ENCODE measurements at places on chromosomes 1 and 21. TPM values are rescaled to one million over a fixed set of nuclear protein-coding genes. Genes with fewer than 3 reads are reported as not detected.

Gene MXRA8
- 39.3 TPM for total RNA-seq

Gene C1orf94
- total RNA-seq: not detected

Gene CD5L
- total RNA-seq: 6.8 TPM

Gene XKR8
- total RNA-seq: 12.8 TPM

Gene PTGER3
- total RNA-seq: 1.9 TPM

Gene KCNJ10
- 0.15 TPM for total RNA-seq

Gene FCRL2
- total RNA-seq: 1.3 TPM

Gene APCS
- not detected for total RNA-seq

Gene GJA8
- not detected for total RNA-seq

Gene RGS18
- 13.0 TPM for total RNA-seq

Gene LHX8
- total RNA-seq: not detected

Gene MOB3C
- total RNA-seq: 30.2 TPM

DNA sequence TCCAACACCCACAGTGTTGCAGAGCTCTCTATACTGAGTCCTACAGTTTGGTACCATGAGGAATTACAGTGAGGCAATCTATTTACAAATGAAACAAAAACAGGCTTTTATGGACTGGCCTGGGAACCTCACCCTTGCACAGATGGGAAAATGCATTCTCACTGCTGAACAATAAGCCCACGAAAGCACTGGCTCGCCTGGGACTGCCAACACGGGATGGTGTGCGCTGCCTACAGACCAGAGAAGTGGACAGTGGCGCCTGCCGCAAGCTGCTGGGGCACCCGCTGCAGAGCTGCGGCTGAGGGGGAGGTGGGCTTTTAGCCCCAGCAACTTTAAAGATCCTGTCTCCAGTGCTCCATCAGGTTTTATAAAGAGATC is 28.5 kb upstream of the ABCG1 start:
- no peaks in the 10 kb centered on the region for H3K27me3 ChIP-seq
- H3K4me1 ChIP-seq: peaks cover 50% of the 10 kb centered on the region
- DNase-seq: no peak
- peak overlapping the region; percentile 64 for H3K27ac ChIP-seq
- no peaks in the 10 kb centered on the region for H3K36me3 ChIP-seq

GRCh38 chr1:11838349-11839272 is 9.0 kb downstream of the NPPA start:
- DNase-seq: peak; percentile 84
- no peak overlapping the region for H3K27ac ChIP-seq
- peaks cover 12% of the 10 kb centered on the region for H3K4me1 ChIP-seq
- H3K36me3 ChIP-seq: peaks cover 99% of the 10 kb centered on the region
- H3K4me3 ChIP-seq: no peak overlapping the region

- no peak overlapping the region for H3K4me3 ChIP-seq
These were observed 2.3 kb upstream of the CLSTN1 start for GRCh38 chr1:9826087-9826486.

- H3K36me3 ChIP-seq: no peaks in the 10 kb centered on the region
- peak overlapping the region; percentile 63 for H3K4me3 ChIP-seq
- DNase-seq: no peak
- H3K27ac ChIP-seq: peak overlapping the region; percentile 83
- peaks cover 66% of the 10 kb centered on the region for H3K4me1 ChIP-seq
These were observed 624 bp downstream of the RIPK4 start for GRCh38 chr21:41765973-41766882.

DNA sequence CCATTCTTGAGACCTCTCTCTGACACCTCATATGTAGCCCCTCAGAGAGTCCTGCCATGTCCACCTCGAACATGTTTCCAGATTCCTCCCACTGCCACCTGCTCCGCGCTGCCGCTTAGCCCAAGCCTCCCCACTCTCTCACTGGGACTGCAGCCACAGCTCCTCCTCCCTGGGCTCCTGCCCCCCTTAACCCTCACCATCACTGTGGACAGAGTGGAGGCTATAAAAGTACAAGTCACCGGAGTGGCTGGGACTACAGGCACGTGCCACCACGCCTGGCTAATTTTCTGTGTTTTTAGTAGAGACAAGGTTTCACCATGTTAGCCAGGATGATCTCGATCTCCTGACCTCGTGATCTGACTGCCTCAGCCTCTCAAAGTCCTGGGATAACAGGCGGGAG is 77.0 kb downstream of the VWA5B1 start:
- no peak overlapping the region for H3K27ac ChIP-seq
- no peak for DNase-seq
- no peaks in the 10 kb centered on the region for H3K36me3 ChIP-seq
- peaks cover 66% of the 10 kb centered on the region for H3K27me3 ChIP-seq
- H3K4me1 ChIP-seq: no peaks in the 10 kb centered on the region

GRCh38 chr1:247453245-247453644 is 4.7 kb downstream of the OR2B11 start:
- no peaks in the 10 kb centered on the region for H3K36me3 ChIP-seq
- no peaks in the 10 kb centered on the region for H3K27me3 ChIP-seq
- no peak overlapping the region for H3K27ac ChIP-seq
- H3K4me3 ChIP-seq: no peak overlapping the region
- H3K4me1 ChIP-seq: peaks cover 6% of the 10 kb centered on the region

GRCh38 chr1:117060441-117061317 is 553 bp downstream of the TTF2 start:
- H3K4me3 ChIP-seq: peak overlapping the region; percentile 85
- DNase-seq: no peak
- no peaks in the 10 kb centered on the region for H3K36me3 ChIP-seq
- H3K27ac ChIP-seq: peak overlapping the region; percentile 79
- peaks cover 16% of the 10 kb centered on the region for H3K4me1 ChIP-seq
- H3K27me3 ChIP-seq: no peaks in the 10 kb centered on the region

GRCh38 chr1:102858695-102859094 is 249.6 kb downstream of the COL11A1 start:
- H3K4me1 ChIP-seq: no peaks in the 10 kb centered on the region
- no peaks in the 10 kb centered on the region for H3K36me3 ChIP-seq
- H3K27ac ChIP-seq: no peak overlapping the region
- DNase-seq: no peak
- no peak overlapping the region for H3K4me3 ChIP-seq

- H3K4me3 ChIP-seq: no peak overlapping the region
- no peak for DNase-seq
- no peaks in the 10 kb centered on the region for H3K27me3 ChIP-seq
- H3K36me3 ChIP-seq: peaks cover 3% of the 10 kb centered on the region
These were observed 61.2 kb upstream of the PRDX6 start for GRCh38 chr1:173415905-173416450.

GRCh38 chr1:102833151-102833550 is 275.2 kb downstream of the COL11A1 start:
- H3K27me3 ChIP-seq: no peaks in the 10 kb centered on the region
- H3K4me1 ChIP-seq: no peaks in the 10 kb centered on the region
- no peak overlapping the region for H3K27ac ChIP-seq
- H3K36me3 ChIP-seq: no peaks in the 10 kb centered on the region
- H3K4me3 ChIP-seq: no peak overlapping the region
- DNase-seq: no peak

GRCh38 chr1:25687221-25688017 is 70.8 kb downstream of the MAN1C1 start:
- no peak overlapping the region for H3K4me3 ChIP-seq
- H3K4me1 ChIP-seq: peaks cover 25% of the 10 kb centered on the region
- H3K27ac ChIP-seq: no peak overlapping the region
- H3K27me3 ChIP-seq: no peaks in the 10 kb centered on the region
- no peaks in the 10 kb centered on the region for H3K36me3 ChIP-seq
- no peak for DNase-seq

- H3K36me3 ChIP-seq: no peaks in the 10 kb centered on the region
- H3K4me1 ChIP-seq: no peaks in the 10 kb centered on the region
- no peak overlapping the region for H3K4me3 ChIP-seq
These were observed 21.5 kb downstream of the NCAM2 start for GRCh38 chr21:21019681-21020080.

DNA sequence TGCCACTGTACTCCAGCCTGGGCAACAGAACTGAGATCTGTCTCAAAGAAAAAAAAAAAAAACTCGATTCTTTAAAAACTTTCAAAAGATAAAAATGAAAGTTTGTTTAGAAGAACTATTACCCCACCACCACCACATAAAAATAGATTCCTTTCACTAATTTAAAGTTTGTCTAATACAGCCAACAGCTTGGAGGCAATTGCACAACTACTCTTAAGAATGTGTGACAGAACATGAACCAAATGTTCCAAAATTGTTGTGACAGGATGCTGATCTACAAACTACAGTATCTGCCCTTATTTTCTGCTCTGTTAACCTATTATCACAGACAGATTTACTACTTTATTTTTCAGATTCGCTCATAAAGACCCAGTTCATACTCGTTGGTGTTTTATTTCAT is 5.5 kb upstream of the TGFBR3 start:
- no peaks in the 10 kb centered on the region for H3K36me3 ChIP-seq
- H3K4me1 ChIP-seq: peaks cover 17% of the 10 kb centered on the region
- DNase-seq: no peak
- no peak overlapping the region for H3K27ac ChIP-seq
- H3K4me3 ChIP-seq: no peak overlapping the region

GRCh38 chr21:25331286-25331685 is 276.0 kb downstream of the MRPL39 start:
- no peak for DNase-seq
- no peak overlapping the region for H3K27ac ChIP-seq
- H3K4me3 ChIP-seq: no peak overlapping the region
- no peaks in the 10 kb centered on the region for H3K4me1 ChIP-seq
- no peaks in the 10 kb centered on the region for H3K36me3 ChIP-seq

DNA sequence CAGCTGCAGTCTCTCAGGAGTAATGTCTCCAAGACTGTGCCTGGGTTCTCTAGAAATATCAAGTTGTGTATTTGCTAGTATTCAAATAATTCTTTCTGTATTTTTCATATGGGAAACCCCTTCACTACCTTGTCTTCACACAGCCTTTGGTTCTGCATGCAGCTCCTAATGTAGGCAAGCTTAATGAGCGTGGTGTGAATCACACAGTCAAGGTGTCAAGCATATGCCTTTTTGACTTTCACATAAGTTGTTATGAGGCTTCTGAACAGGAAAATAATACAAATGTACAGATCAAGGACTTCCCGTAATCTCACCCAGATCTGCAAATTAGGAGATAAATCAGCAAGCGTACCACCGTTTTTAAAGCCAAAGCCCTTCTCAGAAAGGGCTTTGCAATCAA is at the start of gene FCRL3:
Gene FCRL3, minus strand, starts transcription at position 38 of the 400 bp plus-strand sequence. CDS start 280 bp downstream, outside the sequence.
- H3K27me3 ChIP-seq: no peaks in the 10 kb centered on the region
- H3K27ac ChIP-seq: no peak within 1 kb of the TSS
- no peaks in the 10 kb centered on the region for H3K4me1 ChIP-seq

DNA sequence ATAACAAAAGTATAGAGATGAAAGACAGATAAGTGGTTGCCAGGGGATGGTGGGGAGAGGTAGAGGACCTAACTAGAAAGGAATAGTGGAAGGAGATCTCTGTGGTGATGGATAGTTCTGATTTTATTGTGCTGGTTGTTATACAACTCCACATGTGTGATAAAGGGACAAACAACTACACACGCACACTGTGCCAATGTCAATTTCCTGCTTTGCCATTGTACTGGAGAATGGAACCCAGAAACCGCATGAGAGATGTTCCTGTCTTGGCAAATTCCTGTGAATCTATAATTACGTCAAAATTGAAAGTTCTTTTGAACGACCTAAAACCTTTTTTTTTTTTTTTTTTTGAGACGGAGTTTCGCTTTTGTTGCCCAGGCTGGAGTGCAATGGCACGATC is 11.0 kb downstream of the TNFRSF9 start:
- no peaks in the 10 kb centered on the region for H3K4me1 ChIP-seq
- peaks cover 4% of the 10 kb centered on the region for H3K27me3 ChIP-seq
- no peak overlapping the region for H3K27ac ChIP-seq
- H3K4me3 ChIP-seq: no peak overlapping the region
- no peaks in the 10 kb centered on the region for H3K36me3 ChIP-seq

All from lower lobe of right lung (tissue), 2 donors.